ENCODE measurements at places on chromosomes 11 and 22.

DNA sequence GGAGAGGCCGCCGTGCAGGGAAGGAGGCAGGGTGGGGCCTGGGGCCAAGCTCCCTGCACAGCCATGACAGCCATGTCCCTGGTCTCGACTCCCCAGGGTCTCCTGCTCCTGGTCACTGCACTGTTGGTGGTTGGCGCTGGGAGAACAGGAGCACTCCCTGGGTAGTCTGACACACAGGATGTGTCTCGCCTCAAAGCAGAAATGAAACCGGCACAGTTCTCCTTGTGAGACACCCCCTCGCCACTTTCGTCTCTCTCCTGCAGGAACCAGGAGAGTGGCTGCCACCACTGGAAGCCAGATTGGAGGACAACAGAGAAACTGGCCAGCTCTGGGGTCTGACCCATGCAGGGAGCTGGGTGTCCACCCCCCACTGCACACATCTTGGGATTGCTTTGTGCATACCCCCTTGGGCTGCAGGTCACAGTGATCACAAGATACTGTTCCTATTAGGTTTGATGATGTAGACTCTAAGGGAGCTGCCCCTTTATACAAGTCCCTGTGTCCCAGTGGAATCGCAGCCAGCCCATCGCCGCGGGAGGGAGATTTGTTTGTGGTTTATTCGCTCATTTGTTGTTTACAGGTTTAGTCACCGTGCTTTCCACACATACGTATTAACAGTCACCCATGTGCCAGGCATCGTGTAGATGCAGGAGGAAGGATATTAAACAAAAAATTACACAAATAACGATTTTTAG is 27.0 kb upstream of the YWHAH start:
- no peak for DNase-seq

DNA sequence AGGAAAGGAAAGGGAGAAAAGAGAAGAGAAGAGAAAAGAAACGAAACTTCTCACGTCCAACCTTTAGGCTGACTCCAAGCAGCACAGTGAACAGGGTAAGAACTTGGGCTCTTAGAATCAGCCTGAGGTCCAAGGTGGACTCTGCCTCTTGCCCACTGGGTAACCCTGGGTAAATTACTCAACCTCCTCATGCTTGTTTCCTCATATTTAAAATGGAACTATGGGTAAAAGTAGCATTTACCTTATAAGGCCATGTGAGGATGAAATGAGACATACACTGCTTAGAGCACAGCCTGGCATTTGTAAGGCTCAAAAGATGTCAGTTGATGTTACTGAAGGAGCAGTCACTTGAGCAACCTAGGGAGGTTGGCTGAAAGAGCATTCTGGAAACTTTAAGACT is 107.9 kb downstream of the C11orf58 start:
- DNase-seq, result peak; percentile 7

DNA sequence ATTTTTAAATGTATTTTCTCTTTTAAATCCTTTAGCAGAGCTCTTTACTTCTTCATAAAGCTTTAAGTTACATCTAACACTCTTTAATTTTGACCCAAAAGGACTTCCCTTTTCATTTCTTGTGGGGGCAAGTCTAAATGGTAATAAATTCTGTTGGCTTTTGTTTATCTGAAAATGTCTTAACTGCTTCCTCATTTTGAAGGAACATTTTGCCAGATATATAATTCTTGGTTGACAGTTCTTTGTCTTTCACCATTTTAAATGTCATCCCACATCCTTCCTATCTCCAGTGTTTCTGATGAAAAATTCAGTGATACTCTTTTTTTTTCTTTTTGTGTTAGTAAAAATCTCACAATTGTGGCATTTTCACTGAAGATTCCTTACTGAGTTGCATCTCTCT is 44.7 kb upstream of the ZBTB44 start:
- no peak for DNase-seq

- no peak for DNase-seq
Observed at GRCh38 chr22:28407645-28408044, 272.0 kb downstream of the TTC28 start.

- DNase-seq, result no peak
Observed at GRCh38 chr11:117816846-117817367, 7.6 kb downstream of the FXYD2 start.

GRCh38 chr11:127395034-127395433 is 394.5 kb upstream of the KIRREL3 start:
- DNase-seq, result no peak

- DNase-seq, result peak; percentile 50
Observed at GRCh38 chr22:37021710-37022482, 2.4 kb downstream of the MPST start.

DNA sequence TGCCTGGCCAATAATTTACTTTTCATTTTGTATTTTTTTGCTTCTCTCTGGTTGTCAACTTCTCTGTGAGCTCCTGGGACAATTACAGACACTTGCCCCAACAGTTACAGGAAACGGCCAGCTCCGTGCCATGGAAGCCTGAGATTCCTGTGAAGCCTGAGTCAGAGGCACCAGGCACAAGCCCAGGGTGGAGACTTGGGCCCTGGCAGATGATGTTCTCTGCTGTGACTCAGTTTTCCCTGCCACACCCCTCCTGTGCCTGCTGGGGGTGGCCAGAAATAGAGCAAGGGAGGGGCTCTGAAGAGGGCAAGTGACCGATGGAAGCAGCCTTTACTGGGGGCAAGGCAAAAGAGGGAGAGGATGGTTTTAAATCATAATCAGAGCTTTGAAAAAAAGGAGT is 4.9 kb downstream of the ATP5MGL start:
- peak; percentile 77 for DNase-seq

DNA sequence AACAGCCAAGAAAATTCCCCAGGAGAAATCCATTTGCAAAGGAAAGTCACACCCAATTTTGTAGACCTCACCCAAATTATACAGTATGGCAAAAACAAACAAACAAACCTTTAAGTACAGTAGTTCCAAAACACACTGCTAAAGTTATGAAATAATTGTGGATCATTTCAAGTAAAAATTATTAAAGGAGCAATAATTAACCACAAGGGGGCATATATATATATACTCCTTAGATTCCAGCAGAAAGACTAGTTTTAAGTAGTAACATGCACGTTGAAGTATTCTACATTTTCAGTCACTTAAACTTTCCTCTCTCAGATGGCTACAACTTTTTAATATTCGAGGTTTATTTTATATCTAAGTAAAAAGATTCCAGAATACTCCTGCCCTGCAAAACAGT is 26.8 kb downstream of the RNF141 start:
- DNase-seq, result peak; percentile 52

GRCh38 chr11:20909995-20910726 is 240.8 kb downstream of the NELL1 start:
- no peak for DNase-seq

GRCh38 chr22:19612866-19613572 is 88.8 kb upstream of the CLDN5 start:
- no peak for DNase-seq

DNA sequence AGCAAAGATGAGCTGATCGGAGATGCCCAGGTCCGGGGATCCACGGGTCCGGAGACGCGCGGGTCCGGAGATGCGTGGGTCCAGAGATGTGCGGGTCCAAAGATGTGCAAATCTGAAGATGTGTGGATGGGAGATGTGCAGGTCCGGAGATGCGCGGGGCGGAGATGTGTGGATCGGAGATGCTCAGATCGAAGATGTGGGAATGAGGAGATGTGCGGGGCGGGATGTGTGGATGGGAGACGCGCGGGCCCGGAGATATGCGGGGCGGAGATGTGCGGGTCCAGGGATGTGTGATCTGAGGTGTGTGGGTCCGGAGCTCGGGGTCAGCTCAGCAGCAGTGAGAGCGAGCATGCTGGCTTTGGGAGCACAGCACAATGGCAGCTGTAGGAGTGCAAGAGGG is 35.5 kb downstream of the CDPF1 start:
- DNase-seq, result no peak

DNA sequence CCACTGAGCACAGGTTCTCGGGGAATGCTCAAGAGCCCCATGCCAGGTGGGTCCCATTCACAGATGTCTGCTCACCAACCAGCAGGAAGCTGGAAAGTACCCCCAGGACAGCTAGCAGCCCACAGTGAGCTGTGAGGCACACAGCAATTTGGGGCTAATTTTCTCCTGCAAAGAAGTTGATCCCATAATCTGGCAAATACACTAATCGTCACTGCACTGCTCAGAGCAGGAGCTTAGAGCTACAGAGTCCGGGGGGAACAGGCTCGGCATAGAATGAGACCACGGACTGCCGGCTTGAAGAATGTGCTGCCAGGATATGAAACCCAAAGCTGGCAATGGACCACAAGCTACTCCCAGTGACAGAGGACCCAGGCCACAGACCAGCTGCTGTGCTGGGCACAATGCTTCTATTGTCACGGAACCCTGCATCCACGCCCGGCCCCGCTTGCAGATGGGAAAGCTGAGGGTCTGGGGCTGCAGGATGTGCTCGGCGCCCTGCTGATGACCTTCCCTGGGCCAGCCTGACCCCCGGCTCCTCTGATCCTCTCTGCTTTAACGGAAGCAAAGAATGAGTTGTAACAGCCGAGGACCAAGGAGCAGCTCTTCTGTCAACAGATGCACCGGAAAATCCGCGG is 239.7 kb downstream of the CTTN start:
- no peak for DNase-seq

DNA sequence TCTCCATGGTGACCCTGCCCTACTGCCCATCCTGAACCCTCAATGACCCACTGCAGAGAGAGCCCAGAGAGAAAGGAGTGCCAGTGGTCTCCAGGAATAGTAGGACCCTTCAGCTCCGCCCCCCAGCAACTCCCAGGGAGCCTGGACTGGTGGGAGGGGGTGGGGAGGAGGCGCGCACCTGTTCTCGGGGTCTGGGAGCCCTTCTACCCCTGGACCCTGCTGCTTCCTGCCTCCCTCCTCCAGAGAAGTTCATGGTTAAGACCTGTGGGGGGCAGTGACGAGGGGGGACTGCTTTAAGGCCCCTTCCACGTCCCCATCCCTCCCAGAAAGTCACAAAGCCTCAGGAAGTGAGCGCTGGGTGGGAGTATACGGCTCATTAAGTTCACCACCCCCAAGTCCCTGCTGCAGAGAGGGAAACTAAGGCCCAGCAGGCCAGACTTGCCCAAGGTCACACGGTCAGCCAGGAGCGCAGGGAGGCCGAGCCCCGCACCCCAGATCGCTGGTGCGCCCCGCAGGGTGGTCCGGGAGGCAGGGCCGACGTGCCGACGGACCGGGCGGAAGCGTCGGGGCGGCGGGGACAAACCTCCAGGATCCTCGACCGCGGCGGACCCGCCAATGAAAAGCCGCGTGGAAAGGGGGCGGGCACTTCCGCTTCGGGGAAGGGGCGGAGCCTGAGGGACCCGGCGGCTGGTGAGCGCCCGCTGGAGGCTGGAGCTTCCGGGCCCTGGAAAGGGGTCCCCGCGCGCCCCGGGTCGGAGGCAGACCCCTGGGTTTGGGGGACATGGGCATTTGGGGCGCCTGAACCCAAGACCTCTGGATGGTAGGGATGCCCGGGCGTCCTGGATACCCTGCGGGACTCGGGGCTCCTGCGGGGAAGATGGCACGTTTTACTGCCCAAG is at the start of the genes NUDT22 and TRPT1:
Gene NUDT22, plus strand, starts transcription at position 667 of the 899 bp plus-strand sequence. CDS start 379 bp downstream, outside the sequence.
Gene TRPT1, minus strand, starts transcription at position 579 of the 899 bp plus-strand sequence. Its CDS starts 326 bp downstream, at position 253.
- peak; percentile 69 for DNase-seq

DNA sequence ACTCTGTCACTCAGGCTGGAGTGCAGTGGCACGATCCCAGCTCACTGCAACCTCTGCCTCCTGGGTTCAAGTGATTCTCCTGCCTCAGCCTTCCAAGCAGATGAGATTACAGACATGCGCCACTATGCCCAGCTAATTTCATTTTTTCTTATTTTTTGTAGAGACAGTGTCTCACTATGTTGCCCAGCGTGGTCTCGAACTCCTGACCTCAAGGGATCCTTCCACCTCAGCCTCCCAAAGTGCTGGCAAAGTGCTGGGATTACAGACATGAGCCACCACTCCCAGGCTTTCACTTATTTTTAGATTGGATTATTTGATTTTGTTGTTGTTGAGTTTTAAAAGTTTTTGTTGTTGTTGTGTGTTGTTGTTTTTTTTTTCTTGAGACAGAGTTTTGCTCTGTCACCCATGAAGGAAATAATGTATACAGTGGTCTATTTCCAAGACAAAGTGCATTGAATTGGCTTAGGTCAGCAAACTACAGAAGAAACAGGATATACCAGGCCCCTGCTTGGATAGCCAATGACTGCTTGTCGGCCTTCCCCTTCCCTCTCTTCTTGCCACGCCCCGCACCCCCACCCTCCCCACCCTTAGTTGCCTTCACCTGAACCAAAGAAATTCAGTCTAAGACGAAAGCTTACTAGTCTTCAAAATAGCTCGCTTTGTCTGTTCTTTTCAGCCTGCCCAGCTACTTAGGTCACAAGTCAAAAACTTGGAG is 91.8 kb upstream of the CLDN5 start:
- no peak for DNase-seq

- no peak for DNase-seq
Observed at GRCh38 chr11:111443640-111444039, 64.6 kb upstream of the POU2AF1 start.

GRCh38 chr11:6360183-6360582 is 30.1 kb upstream of the SMPD1 start:
- no peak for DNase-seq

DNA sequence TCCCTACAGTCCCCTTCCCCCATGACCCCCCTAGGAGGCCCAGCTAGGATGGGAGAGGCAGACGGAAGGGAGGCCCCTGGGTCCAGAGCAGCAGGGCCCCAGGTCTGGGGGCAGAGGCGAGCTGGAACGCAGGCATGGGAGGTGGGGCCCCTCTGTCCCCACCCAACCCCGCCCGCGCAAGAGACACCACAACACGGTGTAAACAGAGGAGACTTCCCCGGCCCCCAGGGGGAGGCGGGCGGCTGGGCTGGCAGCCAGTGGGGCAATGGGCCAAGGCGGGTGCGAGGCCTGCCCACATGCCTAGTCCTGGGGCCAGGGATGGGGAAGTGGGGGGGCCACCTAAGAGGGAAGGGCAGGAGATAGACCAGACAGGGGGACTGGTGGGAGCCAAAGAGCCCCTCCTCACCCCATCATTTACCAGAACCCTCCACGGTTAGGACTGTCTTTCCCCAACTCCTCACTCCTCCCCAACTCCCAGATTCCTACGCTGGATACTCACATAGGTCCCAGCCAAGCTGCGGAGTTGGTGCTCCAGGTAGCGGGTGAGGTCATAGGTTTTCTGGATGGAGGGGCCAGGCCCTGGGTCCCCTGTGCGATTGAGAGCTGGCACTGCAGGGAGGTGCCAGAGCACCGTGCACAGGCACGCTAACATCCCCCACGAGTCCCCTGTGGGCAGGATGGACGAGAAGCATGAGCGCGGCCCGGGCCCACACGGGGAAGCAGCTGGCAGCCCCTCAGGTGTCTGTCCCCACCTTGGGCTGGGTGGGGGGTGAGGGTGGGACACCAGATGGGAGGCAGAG is 6.2 kb downstream of the CLCF1 start:
- peak; percentile 63 for DNase-seq

GRCh38 chr11:3111466-3111865 is 53.6 kb downstream of the OSBPL5 start:
- no peak for DNase-seq

- DNase-seq, result peak; percentile 34
Observed at GRCh38 chr11:77776455-77776854, 44.1 kb downstream of the RSF1 start.

- DNase-seq, result no peak
Observed at GRCh38 chr22:19396934-19397733, 34.4 kb downstream of the HIRA start.
